Stimulated activated CD8-positive, alpha-beta memory T cell treated with anti-CD3 and anti-CD28 coated beads, Interleukin-7, amount 100 ng/mL, for 24 hours (primary cell): ENCODE measurements at places on chromosomes 2 and 18.

- no peak for DNase-seq
Measured at GRCh38 chr2:143732076-143732475, 602.9 kb downstream of the ARHGAP15 start.

DNA sequence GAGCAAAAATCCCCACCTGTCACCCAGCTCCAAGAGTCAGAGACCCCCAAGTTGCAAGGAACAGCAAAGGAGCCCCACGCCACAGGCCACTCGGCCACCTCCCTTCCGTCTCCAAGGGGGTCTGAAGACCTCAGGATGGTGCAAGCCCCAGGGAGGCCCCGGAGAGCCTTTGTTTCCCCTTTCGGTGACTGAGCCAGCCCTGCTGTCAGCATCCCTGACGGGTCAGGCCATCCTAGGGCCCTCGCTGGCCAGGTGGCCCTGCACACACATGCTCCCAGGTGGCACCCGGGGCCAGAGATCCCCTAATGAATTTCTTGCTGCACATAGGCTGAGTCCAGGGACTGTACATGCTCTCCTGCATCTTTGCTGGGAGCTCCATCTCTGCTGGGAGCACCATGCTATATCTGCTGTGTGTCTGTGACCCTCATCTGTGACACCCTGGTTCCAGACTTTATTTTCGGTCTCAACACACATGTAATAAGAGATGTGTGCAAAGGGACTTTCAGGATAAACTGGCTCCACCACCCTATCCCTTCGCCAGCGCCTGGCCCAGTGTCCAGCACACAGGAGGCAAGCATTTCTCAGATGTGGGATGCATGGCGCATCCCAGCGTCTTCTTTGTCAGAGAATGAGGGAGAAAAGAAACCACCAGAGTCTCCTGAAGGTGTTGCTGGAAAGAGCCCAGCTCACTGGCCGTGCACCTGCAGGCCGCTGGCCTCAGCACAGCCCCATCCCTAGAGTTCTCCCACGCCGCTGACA is 27.4 kb downstream of the ADI1 start:
- no peak for DNase-seq

GRCh38 chr2:4499316-4500030 is 796.1 kb downstream of the DCDC2C start:
- no peak for DNase-seq

GRCh38 chr2:226118471-226119429 is 680.9 kb downstream of the IRS1 start:
- DNase-seq = no peak

DNA sequence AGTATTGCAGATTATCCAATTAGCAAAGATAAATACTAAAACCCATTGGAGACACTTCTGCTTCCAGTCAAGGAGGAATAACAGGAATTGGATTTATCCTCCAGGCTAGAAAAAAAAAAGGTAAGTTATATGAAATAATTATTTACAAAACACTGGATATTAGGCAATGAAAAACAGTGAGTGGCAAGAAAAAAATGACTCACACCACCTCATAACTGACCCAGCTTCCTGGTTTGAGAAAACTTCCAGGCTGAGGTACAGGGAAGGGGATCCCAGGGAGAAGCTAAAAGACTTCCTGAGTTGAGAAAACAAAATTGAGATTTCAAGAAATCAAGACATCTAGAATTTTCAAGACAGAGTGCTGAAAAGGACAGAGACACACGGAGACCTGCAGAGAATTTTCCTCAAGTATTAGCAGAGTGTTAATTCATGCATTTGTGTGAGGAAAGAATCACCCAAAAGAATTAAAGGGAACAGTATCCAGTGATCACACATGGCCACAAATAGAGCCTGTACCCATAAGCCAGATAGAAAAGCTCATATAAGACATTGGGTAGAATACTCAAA is 17.4 kb downstream of the SRD5A2 start:
- DNase-seq = no peak

GRCh38 chr2:238596571-238597551 is 170.1 kb downstream of the ASB1 start:
- DNase-seq = no peak

GRCh38 chr18:24923138-24923537 is 428.8 kb downstream of the ZNF521 start:
- DNase-seq = no peak

GRCh38 chr2:45823723-45824206 is 172.3 kb downstream of the PRKCE start:
- no peak for DNase-seq

- no peak for DNase-seq
Measured at GRCh38 chr18:905307-905947, 756 bp downstream of the ADCYAP1 start.

DNA sequence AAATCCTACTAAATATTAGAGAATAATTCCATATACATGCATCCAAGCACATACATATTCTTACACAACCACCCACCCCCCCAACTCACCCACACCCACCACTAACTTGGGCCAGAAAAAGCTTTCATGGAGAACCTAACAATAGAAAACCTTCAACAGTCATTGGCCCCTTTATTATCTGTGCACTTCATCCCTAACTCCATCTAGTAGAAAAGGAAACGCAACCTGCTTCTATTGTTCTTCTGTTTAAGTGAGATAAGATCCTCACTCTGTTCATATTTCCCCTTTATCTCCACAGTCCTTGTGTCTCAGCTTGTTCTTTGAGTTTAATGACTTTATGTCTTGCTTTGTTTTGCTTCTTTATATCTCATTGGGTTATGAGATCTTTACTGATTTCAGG is 1740.2 kb upstream of the CELF4 start:
- no peak for DNase-seq

- DNase-seq = no peak
Measured at GRCh38 chr18:77113361-77114151, 19.0 kb downstream of the MBP start.
